ENCODE measurements at places on chromosomes 13 and 19.

DNA sequence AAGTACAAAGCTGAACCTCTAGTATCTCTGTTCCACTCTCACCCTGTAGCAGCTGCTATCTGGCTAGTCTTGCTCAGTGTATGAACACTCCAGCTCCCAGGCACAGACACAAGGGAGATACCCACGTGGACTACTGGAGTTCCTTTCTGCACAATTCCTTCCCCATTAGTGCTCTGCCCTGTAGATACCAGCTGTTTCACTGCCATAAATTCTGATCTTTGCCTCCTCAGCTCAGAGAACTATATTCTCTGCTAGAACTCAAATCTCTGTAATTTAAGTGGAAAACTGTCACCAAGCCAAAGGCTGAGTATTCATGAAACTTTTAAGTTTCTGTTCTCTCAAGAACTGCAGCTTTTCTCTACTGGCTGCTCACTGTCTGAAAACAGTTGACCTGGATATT is 273.7 kb downstream of the DIAPH3 start:
- DNase-seq, result no peak

GRCh38 chr19:12364391-12365235 is 870 bp downstream of the ZNF442 start:
- DNase-seq, result no peak

DNA sequence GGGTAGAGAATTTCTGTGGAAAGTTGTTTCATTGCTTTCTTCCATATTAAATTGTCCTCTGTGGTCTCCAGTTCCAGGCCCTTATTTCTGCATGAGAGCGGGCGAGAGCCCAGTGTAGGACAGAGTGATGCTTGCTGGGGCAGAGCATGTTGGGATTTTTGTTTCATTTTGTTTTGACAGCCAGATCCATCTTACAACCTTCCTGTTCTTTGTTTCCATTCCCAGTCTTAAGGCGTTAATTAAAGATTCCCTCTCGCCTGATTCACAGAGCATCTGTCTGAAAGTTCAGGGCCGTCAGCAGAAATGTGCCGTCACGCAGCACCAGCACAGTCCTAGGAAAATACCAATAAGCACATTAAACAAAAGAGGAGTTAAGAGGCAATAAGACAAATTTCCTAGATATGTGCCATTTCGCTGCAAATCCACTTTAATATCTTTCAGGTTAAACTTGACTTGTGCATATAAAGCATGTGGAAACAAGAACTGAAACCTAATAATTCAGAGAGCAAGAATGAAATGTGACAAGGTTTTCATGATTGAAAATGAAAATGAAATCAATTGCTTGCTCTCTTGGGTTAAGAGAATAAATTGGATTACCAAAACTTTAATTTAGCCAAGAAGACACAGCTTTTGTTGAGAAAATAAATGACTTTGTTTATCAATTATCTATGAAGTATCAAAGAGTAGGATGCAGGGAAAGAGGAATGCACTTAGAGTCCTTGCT is 210.7 kb upstream of the SLC10A2 start:
- no peak for DNase-seq

GRCh38 chr13:41503356-41503755 is 46.0 kb downstream of the RGCC start:
- DNase-seq, result no peak

- no peak for DNase-seq
These were observed 14.9 kb downstream of the SSC5D start for GRCh38 chr19:55503157-55503501.

DNA sequence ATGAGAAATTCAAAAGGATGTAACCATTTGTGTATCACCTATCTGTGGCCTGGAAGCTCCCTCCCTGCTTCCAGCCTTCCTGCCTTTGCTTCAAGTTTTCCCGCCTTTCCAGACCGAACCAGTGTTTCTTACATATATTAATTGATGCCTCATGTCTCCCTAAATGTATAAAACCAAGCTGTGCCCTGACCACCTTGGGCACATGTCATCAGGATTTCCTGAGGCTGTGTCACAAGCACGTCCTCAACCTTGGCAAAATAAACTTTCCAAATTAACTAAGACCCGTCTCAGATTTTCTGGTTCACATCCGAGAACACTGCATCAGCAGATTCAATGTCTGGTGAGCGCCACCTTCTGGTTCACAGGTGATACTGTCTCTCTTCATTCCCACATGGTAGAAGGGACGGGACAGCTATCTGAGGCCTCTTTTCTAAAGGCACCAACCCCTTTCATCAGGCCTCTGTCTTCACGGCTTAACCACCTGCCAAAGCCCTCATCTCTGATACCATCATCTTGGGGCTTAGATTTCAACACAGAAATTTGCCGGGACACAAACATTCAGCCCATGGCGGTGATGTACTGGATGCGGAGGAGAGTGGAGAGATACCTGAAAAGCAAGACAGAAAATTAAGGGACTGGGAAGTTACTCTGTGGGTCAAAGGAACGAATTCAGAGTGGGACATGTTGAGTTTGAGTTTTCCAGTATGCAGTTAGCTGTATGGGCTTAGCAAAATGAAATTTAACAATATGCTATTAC is 58.7 kb upstream of the PABPC3 start:
- peak; percentile 10 for DNase-seq

- DNase-seq, result peak; percentile 64
These were observed at the start of gene RELB for GRCh38 chr19:45001087-45001739. TSS of gene RELB (plus strand) at chr19:45001464. CDS start at chr19:45001580, 116 bp downstream.

DNA sequence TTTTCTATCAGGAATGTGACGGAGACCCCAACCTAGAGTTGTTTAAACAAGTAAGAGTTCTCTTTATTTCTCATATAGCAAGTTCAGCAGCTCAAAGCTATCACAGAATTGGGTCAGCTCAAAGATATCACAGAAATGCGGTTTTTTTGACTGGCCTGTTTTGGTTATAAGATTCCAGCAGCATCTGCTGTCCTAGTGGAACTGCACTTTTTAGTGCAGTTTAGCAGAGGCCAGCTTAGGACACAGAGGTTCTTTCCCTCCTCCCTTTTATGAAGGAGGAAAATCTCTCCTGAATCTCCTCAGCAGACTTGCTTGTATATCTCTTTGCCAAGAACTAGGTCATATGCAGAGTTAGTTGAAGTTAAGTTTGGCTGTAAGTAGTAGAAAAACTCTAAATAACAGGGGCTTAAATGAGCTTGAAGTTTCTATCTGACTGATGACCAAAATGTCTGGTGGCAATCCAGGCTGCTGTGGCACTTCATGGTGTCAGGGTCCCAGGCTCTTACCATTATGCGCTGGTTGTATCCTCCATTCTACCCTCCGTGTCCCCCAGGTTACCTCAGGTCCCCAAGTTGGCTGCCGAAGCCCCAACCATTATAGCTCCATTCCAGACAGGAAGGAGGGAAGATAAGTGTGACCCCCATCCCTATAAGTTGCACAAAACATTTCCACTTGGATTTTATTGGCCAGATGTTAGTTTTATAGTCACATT is 6.6 kb downstream of the PPP2R1A start:
- DNase-seq, result no peak

- DNase-seq, result no peak
These were observed 83.1 kb upstream of the TSHZ3 start for GRCh38 chr19:31432201-31432810.

DNA sequence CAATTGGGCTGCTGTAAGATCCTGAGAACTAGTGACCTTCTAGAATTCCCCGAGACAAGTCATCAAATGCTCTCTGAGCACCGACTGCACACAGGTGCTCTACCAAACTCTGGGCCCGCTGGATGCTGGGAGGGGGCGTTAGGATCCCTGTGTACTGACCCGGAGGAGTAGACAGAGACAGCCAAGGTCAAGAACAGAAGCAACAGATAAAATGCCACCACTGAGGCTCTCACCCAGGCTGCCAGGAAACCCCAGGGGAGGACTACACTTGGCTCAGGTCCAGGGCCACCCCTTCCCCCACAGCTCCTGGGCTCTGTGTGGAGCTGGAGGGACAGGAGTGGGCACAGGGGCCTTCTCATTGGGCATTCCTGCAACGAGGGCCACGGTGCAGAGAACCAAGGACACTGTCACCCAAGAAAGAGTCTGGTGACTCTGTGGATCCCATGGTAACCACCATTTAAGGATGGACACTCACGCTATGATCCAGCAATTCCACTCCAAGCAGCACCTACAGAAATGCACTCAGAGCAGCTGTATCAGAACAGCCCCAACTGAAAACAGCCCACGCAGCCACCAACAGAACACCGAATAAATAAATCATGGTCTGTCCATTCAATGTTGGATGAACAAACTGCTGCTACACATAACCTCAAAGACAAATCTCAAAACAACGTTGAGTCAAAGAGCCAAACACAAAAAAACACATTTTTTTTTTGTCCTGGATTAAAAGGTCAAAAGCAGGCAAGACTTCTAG is 16.8 kb upstream of the SLC35E1 start:
- DNase-seq, result no peak

GRCh38 chr13:64551755-64552154 is 2678.4 kb downstream of the PCDH9 start:
- DNase-seq, result no peak

DNA sequence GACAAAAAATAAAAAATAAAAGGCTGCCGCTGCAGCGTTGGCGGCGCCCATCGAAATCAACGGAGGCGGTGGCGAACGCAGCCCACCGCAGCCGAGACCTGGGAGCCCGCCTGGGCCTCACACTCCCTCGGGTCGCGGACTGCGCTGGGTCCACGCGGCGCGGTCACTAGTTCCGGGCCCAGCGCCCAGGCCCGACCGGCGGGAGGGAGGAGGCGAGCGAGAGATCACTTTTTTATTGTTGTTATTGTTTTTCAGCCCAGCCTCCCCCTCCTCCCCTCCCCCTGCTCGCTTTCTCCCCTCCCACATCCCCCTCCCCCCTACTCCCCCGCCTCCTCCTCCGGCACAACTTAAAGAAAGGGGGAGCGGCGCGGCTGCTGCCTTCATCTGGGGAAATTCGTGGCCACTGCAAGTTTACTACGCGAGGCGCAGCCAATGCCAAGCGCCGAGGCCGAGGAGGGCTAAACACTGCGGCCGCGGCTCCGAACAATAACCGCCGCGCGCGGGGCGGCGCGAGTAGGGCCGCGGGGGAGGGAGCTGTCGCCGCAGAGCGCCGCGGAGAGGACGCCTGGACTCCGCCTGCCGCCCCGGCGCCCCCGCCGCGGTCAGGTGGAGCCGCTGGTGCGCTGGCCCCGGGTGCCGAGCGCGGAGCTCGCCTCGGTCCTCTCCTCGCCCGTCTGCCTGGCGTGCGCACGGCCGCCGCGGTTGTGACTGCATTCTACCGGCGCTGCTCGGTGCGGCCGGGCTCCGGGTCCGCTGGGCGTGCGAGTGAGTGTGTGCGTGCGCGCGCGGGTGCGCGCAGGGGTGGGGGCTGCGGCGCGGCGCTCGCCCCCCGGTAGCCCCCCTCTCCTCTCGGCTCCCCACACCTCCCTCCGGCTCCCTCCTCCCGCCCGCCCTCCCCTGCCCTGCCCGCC is 505 bp upstream of the ZIC2 start:
- peak; percentile 44 for DNase-seq

GRCh38 chr19:10681658-10682057 is 19.6 kb upstream of the QTRT1 start:
- DNase-seq, result no peak

GRCh38 chr13:113493315-113493951 is 2.9 kb upstream of the DCUN1D2 start:
- no peak for DNase-seq

- DNase-seq, result no peak
These were observed 119.0 kb downstream of the MYCBP2 start for GRCh38 chr13:77207943-77208342.

- no peak for DNase-seq
These were observed at the start of gene PLPPR3 for GRCh38 chr19:821825-822503. TSS of gene PLPPR3 (minus strand) at chr19:821955. CDS start at chr19:821559, 396 bp downstream.

- DNase-seq, result no peak
These were observed 12.3 kb downstream of the FGF9 start for GRCh38 chr13:21683034-21683733.
